ENCODE measurements at places on chromosomes 2 and 18.

DNA sequence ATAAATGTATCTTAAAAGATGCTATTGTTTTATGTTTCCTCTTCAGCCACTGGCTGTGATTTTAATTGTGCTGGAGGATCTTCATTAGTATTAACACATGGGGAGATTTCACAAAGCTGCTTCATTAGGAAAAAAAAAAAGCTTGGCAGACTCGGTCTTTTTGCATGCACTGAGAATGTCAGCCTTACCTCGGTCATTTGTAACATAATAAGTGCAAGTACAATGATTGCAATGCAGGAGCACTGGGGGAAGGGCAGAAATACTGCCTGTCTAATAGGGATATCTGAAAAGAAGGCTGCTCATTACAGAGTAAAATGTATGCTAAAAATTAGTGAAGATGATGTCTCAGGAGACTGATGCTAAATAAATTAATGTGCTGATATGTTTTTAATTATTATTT, 1.3 kb upstream of the BAZ2B start:
- peak; percentile 12 for DNase-seq

DNA sequence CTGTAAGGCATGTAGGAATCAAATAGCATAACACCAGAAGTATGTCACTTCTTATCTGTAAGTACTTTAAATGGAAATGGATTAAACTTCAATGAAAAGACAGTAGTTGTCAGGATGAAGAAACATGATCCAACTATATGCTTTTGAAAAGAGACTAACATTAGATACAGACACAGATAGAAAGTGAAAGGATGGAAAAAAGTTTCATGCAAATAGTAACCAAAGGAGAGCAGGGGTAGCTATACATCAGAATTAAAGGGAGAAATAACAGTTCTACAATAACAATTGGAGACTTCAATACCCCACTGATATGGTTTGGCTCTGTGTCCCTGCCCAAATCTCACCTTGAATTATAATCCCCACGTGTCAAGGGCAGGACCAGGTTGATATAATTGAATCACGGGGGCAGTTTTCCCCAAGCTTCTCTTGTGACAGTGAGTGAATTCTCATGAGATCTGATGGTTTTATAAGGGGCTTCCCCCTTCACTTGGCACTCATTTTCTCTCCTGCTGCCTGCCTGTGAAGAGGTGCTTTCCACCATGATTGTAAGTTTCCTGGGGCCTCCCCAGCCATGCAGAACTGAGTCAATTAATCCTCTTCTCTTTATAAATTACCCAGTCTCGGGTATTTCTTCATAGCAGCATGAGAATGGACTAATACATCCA, 205.4 kb upstream of the CDH2 start:
- no peak for DNase-seq

GRCh38 chr18:8424481-8424880, 184.8 kb upstream of the RAB12 start:
- no peak for DNase-seq

GRCh38 chr2:111111101-111111755, 9.5 kb upstream of the BCL2L11 start:
- no peak for DNase-seq

GRCh38 chr2:197873293-197873701, 68.9 kb downstream of the PLCL1 start:
- peak; percentile 32 for DNase-seq

DNA sequence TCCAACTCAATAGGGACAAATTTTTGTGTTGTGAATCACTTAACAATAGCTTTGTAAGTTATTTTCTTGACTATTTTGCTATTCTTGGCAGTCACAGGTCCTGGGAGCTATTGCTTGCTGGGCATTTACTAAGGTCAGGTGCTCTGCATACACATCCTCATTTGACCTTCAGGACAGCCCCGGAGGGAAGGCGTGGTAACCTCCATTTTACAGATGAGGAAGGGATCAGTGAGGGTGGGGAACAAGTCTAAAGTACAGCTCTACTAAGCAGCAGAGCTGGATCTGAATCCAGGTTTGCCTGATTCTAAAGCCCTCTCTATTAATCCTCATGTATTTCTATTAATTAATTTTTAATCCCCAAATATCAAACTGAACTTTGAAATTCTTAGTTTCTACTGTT, 58.8 kb downstream of the PTPN2 start:
- no peak for DNase-seq

- DNase-seq = no peak
These were observed 27.0 kb upstream of the CCDC178 start for GRCh38 chr18:33467531-33467930.

DNA sequence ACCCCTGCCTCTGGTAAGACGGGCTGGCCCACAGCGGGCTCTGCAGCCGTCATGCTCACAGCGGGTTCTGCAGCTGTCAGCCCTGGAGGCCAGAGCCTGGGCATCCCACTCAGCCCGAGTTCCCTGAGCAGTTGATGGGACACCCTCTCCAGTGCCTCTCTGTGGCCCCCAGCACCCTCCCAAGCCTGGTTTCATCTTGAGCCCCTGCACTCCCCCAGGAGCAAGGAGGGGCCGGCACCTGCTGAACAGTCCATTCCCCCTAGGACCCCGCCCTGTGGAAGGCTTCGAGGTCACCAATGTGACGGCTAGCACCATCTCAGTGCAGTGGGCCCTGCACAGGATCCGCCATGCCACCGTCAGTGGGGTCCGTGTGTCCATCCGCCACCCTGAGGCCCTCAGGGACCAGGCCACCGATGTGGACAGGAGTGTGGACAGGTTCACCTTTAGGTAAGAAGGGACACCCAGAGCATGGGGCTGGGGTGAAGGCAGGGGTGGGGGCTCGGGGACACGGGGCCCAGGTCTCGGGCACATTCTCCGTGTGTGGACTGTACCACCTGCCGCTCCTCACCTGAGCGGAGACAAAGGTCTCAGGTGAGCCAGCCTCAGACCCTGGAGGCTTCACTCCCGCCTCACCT, 34.5 kb downstream of the MTERF4 start:
- DNase-seq = no peak

DNA sequence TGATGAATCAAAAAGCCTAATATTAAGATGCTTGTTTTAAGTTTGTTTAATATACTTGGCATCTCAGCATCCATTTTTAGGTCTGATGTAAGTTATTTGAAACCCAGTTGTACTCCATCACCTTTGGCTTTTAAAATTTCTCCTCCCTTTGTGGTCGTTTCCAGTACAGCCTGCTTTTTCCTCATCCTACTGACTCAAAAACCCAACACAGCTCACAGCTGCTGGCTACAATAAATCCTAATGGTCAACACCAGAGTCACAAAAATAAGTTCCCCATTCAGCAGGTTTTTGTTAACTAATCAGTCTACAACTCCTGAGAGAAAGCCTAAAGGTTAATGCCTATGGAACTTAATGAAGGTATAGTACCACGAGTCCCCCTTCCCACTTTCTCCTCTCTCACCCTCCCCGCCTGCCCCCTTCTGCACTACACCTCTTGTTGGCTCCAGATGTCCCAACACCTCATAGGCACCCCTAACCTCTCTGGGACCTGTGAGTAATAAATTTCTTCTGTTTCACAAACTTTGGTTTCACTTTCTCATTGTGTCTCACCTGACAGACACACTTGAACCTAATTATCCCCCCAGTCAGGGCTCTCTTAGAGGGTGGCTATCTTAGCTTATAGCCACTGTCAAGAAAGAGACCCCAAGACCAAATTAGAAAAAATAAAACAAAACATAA, 148.6 kb downstream of the GALNT1 start:
- DNase-seq = no peak

- DNase-seq = no peak
These were observed 184.8 kb downstream of the LNPK start for GRCh38 chr2:175817221-175817620.

- DNase-seq = no peak
These were observed 78.6 kb upstream of the LDLRAD4 start for GRCh38 chr18:13139885-13140450.

- no peak for DNase-seq
These were observed 46.3 kb downstream of the RTN4 start for GRCh38 chr2:55003706-55004639.

DNA sequence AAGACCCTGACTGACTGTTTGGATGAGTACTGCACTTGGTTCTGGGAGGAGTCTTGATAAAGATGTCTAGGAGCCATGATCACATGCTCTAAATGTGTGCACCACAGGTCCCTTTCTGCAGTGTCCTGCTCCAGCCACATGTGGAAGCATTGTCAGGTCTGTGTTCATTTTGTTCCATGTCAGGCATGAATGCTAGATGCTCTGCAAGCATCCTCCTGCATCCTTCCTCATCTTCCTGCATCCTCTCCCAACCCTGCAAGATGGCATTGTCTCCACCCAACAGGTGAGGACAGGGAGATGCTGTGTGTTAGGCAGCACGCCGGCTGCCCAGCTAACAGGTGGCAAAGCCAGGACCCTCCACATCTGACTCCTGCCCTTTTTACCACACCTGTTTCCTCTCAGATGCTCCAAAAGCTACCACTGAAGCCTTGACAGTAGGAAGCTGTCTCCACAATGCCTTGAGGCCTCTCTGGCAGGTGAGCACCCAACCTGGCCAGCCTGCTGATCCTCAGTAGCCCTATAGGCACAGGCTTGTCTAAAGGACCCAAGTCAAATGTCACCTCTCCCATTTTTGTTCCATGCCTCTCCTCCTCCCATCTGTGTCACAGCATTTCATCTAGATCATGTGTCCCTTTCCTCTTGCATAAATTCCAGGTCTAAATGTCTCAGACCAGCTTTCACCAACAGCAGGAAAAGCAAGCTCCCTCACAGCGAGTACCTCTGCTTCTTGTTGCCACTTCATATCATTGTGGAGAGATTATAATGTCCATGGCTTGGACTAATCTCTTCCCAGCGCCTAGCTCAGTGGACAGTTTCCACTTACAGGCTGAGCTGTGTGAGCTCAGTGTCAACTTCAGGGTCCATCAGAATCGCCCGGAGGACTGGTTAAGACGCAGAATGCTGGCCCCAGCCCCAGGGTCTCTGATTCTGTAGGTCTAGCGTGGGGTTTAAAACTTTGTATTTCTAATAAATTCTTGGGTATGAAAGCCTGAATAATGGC, 55.0 kb downstream of the TMEM163 start:
- DNase-seq = no peak

GRCh38 chr18:5894611-5895298, 567 bp downstream of the TMEM200C start:
- peak; percentile 65 for DNase-seq

DNA sequence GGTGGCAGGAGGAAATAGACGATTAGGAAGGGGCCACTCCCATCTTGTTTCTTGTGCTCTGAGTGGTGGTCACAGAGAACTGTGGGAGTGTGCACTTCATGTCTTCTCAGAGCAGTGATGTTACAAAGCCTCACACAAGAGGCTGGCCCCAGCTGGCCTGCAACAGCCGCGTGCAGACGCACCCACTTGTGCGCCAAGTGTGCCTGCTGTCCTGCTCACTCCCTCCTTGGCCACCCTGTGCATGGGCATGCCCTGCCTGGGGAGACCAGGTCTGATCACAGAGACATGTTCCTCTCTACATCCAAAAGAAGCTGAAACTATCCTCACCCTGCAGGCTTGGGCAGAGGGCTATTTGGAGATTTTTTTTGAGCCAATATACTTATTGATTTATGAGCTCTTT, 108.4 kb downstream of the MRO start:
- DNase-seq = no peak

DNA sequence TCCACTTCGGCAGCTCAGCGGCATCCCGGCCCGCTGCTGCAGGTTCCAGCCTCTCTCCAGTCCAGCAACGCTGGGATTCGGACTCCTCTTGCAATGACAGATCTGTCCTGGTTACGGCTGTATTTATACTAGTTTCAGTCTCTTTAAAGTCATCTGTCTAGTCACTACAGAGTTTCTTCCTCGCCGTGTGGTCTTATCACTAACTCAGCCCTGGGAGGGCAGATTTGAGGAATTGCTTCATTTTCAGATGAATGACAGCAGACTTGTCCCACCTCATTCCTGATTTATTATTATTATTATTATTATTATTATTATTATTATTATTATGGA, 2.2 kb downstream of the KLHL29 start:
- no peak for DNase-seq

GRCh38 chr2:235619544-235619943, 125.7 kb downstream of the AGAP1 start:
- DNase-seq = no peak

- DNase-seq = no peak
These were observed 60.9 kb downstream of the ZFP36L2 start for GRCh38 chr2:43165378-43166069.

GRCh38 chr2:203798296-203799087, 69.1 kb upstream of the CTLA4 start:
- DNase-seq = no peak

- DNase-seq = no peak
These were observed 29.6 kb upstream of the TTN start for GRCh38 chr2:178836807-178837206.

DNA sequence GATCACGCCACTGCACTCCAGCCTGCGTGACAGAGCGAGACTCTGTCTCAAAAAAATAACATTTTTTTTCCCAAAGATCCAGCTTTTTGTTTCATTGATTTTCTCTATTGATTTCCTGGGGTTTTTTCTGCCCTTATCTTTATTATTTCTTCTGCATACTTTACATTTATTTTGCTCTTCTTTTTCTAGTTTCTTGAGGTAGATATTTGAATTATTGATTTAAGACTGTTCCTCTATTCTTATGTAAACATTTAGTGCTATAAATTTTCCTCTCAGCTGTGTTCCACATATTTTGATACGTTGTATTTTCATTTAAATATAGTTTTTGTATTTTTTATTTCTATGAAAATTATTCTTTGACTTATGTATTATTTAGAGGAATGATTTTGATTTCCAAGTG, 89.8 kb downstream of the TEX51 start:
- DNase-seq = no peak

DNA sequence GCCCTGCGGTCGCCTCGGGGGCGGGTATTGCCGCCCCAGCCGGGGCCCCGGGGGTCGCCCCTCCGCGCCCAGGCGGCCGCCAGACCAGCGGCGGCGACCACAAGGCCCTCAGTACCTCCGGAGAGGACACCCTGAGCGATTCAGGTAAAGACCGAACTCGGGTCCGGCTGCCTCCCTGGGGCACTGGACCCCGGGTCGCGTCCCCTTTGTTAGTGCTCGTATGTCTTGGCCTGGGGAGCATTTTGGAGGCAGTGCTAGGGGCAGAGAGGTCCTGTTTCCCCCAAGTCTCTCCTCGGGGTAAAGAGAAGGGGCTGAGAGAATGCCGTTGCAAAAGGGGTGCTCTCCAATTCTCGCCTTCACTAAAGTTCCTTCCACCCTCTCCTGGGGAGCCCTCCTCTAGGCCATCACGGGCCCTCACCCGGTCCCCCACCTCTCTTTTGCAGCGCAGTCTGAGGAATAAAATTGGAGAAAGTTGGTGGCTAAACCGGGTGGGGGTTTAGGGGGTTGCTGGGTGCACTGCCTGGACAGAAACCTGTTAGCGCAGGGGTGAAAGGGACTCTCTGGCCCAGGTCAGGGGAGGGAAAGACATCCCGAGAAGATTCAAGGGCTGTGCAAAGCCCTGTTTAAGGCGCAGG, 2.5 kb downstream of the MYCN start:
- no peak for DNase-seq

GRCh38 chr18:31596081-31596872, 4.6 kb downstream of the TTR start:
- DNase-seq = no peak

GRCh38 chr2:234885118-234885517, 66.7 kb upstream of the SH3BP4 start:
- DNase-seq = no peak

- no peak for DNase-seq
These were observed 109.9 kb downstream of the ARL4C start for GRCh38 chr2:234386971-234387370.

- no peak for DNase-seq
These were observed 885 bp upstream of the DSEL start for GRCh38 chr18:67517444-67517765.

GRCh38 chr2:47838686-47839085, 55.7 kb downstream of the MSH6 start:
- no peak for DNase-seq
